Stimulated activated CD8-positive, alpha-beta memory T cell treated with anti-CD3 and anti-CD28 coated beads, Interleukin-2, amount 100 ng/mL, for 1 hour (primary cell): ENCODE measurements at places on chromosomes 11 and 22.

GRCh38 chr11:94060401-94060800 lies 39.2 kb downstream of the HEPHL1 start:
- DNase-seq, result no peak

DNA sequence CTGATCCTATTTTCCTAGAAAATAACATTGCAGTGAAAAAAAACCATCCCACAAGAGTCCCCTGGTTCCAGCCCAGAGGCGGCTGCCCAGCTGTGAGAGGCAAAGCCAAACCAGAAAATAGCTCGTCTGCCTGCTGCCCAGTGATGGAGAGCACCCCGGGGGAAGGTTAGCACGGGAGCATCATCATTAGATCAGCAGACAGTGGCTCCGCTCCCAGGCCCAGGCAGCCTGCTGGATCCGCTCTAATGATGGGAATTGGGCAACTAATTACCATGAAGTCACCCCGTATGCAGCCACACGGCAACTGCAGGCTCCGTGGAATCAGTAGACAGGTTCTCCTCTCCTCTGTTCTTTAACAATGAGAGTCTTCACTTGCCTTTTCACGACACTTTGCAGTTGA lies 17.1 kb upstream of the B3GAT1 start:
- no peak for DNase-seq

DNA sequence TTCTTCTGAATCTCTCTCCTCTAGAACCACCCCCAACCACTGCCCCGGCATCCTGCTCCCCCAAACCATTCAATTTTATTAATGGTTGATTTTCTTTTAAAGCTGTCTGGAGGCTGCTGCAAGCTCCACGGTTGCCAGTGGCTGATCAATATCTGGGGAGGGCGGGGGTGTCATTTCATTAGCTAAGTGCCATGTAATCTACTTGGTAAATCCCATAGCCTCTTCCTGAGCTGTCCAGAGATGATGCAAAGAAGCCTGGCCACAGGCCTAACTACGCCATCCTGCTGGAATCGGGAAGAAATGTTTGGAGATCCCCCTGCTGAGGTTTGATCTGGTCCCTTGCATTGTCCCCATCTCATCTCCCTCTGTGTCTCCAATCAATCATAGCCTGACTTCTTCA lies 440.1 kb downstream of the MIAT start:
- no peak for DNase-seq

- no peak for DNase-seq
Measured at GRCh38 chr22:42991010-42991651, 23.8 kb downstream of the PACSIN2 start.
